ENCODE measurements at places on chromosomes 11 and 22.

GRCh38 chr22:20002128-20002527 lies 14.5 kb downstream of the ARVCF start:
- DNase-seq: no peak

GRCh38 chr11:117278347-117278746 lies 12.8 kb upstream of the BACE1-AS start:
- no peak for DNase-seq

- DNase-seq: no peak
Observed at GRCh38 chr11:71467164-71467563, 14.2 kb downstream of the NADSYN1 start.

DNA sequence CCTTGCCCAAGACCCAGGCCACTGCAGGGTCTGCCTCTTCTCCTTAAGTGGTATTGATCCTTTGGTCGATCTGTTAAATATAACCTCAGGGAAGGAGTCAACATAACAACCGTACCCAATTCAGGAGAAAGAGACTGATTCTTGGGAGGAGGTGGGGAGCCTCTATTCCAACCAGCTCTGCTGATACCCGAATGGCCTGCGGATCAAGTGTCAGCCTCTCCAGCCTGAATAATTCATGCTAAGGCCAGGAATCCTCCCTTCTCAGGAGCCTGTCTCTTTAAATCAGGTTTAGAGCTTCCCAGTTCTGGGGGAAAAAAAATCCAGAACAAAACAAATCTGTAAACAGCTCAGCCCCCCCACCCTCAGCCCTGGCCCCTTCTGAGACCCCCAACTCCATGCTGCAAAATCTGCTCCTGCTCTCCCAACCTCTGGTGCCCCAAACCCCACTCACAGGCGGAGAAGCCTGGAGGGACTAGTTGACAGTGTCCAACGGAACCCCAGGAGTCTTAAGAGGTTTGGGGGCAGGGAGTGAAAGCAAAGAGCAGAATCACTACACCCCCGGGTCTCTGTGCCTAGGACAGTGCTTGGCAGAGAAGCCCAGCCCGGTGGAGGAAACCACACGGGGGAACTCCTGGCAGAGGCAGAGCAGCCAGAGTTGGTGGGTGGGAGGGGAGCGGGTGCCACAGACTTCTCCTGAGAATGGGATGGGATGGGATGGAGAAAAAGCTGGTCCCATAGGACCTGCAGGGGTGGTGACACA lies 863 bp upstream of the TPBGL start:
- DNase-seq: no peak

Data from MV-4-11 (cell line).